ENCODE measurements at places on chromosomes 5 and 9.

DNA sequence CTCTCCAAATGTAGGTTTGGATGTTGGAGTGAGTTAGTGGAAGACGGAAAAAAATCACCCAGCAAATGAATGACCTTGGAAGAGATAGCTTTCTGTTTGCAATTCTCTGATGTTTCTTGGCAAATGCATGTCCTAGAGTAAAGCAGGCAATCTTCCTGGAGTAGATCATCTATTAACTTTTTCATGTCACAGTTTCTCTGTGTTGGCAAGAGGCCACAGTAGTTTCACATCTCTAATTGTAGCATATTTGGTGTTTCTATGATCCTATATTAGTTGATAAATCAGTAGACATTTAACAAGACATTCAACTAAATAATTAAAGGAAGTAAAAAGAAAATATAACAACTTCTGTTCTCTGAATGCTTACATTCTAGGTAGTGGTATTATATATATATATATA lies 138.2 kb upstream of the MINAR2 start:
- DNase-seq = no peak

DNA sequence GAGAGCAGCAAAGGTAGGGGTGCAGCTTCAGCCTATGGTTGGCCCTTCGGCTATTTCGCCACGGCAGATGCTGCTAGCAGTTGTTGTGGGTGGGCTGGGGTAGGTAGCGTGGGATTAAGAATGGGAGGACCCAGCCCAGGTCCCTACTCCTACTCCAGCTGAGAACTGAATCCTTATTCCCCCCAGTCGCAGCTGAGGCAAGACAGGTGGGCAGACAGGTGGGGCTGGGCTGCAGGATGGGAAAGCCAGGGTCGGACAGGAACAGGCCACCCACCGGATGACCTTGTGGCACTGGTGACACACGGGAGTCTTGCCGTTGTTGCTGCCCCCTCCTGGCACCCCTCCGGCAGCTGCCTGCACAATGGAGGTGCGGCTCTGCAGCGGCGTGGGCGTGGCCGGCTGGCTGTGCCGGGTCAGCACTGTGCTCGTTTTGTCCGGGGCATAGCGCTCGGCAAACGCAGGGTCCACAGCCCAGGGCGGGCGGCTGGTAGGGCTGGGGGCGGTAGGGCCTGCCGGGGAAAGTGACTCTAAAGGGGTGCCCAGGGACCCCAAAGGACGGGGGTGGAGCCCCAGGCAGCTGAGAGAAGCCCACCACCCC lies 8.2 kb downstream of the PDLIM7 start:
- DNase-seq = no peak

DNA sequence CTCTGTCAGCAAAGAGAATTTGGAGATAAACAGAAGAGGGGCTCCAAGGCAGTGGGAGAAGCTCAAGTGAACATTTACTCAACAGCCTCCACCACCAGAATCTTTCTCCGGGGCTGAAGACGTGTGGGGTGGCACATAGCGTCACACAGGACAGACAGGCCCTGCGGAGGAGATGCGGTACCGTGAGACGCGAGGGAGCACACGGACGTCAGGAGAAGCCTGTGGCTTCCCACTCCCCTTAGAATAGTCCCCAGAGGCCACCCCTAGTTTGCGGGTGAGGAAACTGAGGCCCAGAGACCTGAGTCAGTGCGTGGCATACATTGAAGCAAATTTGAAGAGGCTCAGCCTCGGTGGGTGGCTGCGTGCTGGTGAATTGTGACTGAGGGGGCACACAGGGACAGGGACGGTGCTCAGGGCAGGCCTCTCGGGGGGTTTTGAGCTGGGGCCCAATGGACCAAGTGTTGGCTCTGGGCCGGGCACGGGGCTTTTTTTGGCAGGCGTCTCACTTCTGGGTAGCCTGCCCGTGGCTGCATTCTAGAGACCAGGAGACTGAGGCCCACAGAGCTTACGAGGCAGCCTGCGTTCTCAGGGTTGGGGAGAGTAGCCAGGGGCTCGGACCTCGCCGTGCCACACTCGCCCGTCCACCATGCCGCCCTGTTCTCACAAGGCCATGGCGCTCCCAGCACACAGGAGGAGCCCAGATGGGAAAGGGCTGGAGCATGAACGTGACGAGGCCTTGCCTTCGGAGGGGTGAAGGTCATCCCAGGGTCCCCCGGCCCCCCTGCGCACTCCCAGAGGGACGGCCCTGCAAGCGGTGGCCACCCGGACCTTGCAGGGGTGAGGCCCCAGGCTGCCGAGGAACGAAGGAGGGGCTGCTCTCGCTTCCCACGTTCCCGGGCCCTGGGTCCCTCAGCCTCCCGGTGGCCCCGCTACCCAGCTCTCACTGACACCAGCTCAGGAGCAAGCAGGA lies 220.6 kb downstream of the C9orf50 start:
- no peak for DNase-seq

- DNase-seq = peak; percentile 24
Measured at GRCh38 chr5:76256116-76256889, 146.8 kb upstream of the IQGAP2 start.

DNA sequence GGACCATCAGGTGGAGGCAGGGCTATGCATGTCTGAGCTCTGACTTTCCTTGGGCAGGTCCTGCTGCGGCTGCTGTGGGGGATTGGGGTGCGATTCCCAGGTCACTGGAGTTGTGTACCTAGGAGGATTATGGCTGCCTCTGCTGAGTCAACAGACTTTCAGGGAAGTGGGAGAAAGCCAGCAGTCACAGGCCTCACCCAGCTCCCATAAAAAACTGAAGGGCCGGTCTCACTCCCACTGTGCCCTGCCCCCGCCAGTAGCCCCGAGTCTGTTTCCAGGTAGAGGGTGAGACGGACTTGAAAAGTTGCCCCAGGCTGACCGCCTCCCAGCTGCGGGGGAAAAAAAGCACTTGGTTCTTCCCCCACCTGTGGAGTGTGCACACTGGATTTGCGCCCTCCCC lies 76.7 kb downstream of the FAM170A start:
- no peak for DNase-seq

DNA sequence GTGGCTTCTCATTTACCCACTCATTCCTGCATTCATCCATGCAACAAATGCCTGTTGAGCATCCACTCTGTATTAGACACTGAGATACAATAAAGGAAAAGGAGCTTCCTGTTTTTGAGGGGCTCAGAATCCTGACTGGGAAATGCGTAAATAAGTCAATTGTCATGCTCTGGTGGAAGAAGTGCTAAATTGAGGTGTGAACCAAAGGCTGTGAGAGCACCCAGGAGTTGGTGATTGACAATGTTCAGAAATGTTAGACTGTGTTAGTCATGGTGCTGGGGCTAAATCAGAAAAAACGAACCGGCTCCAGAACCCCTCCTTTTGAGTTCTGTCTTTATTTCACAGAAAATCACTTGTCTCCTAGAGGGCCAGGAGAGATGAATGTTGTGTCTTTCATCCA lies 558.6 kb upstream of the SGCD start:
- no peak for DNase-seq

DNA sequence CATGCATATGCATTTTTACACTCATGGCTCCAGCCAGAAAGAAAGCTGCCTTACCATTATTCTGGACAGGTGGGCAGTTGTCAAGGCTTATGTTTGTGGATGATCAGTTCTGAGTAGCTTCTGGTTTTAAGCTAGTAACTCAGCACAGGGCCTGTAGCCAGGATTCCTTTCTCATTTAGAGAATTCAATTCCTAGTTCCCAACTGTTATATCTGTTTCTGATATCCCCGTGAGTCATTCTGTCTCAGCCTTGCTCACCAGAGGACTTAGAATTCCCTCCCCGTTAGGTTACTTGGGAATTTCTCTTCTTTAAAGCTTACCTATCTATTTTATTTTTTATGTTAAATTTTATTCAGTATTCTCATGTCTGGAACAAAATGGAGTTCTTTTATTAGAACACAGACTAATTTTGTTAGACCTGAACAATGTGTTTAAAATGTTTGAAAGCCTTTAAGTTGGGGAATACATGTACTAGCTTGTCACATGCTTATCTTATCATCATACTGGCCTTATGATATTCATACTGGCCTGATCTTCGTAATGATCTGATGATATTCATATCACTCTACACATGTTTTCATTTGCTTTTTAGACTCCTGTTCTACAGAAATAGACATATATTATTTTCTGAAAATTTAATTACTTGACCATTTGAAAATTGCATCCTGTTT lies 47.1 kb downstream of the CAST start:
- DNase-seq = peak; percentile 42

DNA sequence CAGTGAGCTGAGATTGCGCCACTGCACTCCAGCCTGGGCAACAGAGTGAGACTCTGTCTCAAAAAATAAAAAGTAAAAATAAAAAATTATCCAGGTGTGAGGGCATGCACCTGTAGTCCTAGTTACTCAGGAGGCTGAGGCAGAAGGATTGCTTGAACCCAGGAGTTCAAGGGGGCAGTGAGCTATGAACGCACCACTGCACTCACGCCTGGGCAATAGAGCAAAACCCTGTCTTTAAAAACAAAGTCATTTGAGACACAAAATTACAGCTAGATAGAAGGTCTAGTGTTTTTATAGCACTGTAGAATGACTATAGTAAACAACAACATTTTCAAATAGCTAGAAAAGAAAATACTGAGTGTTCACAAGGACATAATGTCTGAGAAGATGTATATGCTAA lies 16.4 kb downstream of the IL4 start:
- no peak for DNase-seq

DNA sequence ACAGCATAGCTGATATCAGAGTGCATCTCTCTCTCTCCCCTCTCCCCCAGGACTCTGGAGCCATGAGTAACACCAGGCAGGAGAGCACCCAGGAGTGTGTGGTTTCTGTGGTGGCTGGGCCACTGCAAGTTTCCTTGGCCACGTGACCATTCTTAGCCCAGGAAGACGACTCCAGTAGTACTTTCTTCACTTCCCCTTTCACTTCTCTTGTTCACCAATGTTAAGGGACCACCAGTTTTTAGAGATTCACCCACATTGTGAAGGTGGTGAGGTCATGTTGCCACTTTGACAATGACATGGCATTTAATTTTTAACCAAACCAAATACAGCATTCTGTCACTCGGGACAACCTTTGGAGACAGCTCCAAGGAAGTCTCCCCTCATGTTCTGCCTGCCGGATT lies 17.9 kb upstream of the DAPK1 start:
- DNase-seq = peak; percentile 54

DNA sequence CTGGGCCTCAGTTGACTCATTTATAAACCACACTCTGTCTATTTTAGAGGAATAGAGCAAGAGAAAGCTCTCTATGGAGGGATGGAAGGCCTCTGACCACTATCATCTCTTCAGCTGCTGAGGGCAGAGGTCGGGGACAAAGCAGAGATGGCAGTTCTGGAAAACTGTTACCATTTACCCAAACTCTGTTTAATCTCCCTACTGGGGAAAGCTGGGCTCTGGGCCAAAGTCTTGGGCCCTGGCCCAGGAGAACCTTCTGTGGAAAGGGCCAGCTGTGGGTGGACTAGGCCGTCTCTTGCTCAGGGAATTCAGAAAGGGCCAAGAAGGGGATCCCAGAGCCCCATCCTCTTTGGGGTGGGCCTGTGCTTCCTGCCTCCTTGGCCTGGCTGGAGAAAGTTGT lies 100.0 kb downstream of the PSD2 start:
- DNase-seq = no peak

GRCh38 chr5:104186100-104186499 lies 623.5 kb upstream of the NUDT12 start:
- DNase-seq = no peak

- DNase-seq = no peak
Measured at GRCh38 chr9:29211580-29212396, 1638.5 kb upstream of the C9orf72 start.

DNA sequence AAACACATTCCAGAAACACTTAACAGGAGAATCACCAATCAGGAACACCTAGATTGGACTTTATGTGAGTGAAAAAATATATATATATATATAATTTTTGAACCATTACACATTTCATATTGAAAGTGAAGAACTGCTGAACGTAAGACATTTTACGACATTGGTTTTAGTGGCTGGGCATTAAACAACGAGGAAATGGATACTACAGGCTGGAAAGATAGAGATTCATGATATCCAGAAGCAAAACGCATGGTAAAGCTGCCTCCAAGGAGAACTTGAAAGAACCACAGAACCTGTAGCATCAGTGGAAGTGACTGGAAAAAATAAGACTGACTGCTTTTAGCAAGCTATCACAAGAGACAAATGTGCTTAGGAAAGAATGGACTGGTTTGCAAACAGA lies 13.2 kb upstream of the NDUFS4 start:
- no peak for DNase-seq

DNA sequence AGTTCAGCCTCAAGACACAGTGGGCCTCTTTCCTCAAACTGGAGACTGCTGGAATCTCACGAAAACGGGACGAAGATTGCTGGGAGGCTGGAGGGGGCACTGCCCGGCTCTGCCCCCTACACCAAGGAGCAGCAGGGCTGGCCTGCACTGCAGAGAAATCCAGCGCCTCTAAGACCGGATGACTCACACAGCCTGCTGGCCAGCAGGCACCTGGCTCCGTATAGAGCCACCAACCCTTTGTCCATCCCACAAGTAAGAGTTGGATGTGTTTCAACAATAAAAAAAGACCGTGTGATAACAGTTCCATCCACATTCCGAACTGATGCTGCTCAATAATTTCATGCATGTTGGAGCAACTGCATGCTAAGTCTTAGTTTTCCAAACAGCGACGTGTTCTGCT lies 11.5 kb downstream of the CCDC127 start:
- DNase-seq = no peak

- peak; percentile 14 for DNase-seq
Measured at GRCh38 chr9:26170190-26170589, 491.9 kb upstream of the TUSC1 start.

DNA sequence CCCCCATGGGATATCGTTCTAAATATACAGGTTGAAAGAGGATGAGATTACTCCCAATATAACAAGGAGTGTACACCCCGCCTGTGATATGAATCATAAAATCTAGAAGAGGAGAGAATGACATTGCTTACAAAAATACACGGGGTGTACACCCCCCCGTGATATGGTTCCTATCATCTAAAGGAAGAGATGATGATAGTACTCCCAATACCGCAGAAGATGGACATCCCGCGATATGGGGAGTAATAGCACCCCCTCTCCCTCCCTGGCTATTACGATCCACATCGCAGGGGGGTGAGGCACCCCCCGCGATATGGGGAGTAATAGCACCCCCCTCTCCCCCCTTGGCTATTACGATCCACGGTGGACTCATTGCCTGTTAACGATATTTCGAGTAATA lies 124.6 kb downstream of the TMEM38B start:
- DNase-seq = no peak

- no peak for DNase-seq
Measured at GRCh38 chr5:88873447-88873846, 9.5 kb downstream of the MEF2C start.

GRCh38 chr5:138111937-138112336 lies 27.3 kb downstream of the NME5 start:
- no peak for DNase-seq

- no peak for DNase-seq
Measured at GRCh38 chr5:137791799-137792198, 37.6 kb upstream of the HNRNPA0 start.

- DNase-seq = no peak
Measured at GRCh38 chr9:13728131-13728530, 448.6 kb upstream of the MPDZ start.

DNA sequence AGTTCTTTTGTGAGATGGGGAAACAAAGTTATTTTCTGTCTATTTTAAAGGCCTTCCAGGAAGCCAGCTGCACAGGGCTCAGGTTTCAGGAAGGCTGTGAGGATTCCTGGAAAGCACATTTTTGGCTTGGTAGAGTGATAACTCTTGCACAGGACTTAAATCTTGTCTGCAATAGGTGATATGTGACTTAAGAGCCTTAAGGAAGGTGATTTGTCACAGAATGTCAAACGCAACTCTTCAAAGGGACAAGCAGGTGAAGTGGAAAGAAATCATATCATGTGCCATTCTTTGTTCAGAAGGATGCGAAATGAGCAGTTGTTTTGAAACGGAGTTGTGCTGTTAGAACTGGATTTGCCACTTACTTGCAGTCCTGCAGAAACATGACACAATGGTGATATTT lies 459.3 kb downstream of the MAT2B start:
- no peak for DNase-seq

Measured in AG09309 (cell line).